Stimulated activated CD8-positive, alpha-beta memory T cell treated with anti-CD3 and anti-CD28 coated beads, Interleukin-7, amount 100 ng/mL, for 1 hour (primary cell): ENCODE measurements at places on chromosomes 4 and X.

DNA sequence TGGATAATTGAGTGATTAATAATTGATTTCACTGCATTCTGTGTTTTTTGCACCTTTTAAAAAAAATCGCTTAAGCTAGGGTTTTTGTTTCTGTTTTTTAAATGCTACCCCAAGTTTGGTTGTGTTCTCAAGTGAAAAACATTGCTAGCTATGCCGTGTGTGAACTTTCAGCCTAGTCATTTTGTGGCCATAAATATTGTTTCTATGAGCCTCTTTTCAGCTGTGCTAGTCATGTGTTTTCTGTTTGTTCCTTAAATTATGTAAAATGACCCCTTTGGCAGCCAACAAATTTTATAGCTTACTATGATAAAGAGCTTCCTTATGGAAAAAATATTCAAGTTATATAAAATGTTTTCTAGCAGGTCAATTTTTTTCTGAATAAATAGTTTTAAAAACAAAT lies 59.1 kb downstream of the GALNT7 start:
- DNase-seq: no peak

- no peak for DNase-seq
Measured at GRCh38 chr4:19508442-19508841, 743.3 kb upstream of the SLIT2 start.

GRCh38 chr4:85798012-85798770 lies 323.2 kb downstream of the ARHGAP24 start:
- DNase-seq: no peak

- no peak for DNase-seq
Measured at GRCh38 chr4:40594261-40595178, 35.1 kb downstream of the RBM47 start.

- DNase-seq: no peak
Measured at GRCh38 chr4:105780176-105780575, 71.6 kb downstream of the GSTCD start.

- DNase-seq: no peak
Measured at GRCh38 chr4:25051534-25051933, 20.8 kb upstream of the LGI2 start.

DNA sequence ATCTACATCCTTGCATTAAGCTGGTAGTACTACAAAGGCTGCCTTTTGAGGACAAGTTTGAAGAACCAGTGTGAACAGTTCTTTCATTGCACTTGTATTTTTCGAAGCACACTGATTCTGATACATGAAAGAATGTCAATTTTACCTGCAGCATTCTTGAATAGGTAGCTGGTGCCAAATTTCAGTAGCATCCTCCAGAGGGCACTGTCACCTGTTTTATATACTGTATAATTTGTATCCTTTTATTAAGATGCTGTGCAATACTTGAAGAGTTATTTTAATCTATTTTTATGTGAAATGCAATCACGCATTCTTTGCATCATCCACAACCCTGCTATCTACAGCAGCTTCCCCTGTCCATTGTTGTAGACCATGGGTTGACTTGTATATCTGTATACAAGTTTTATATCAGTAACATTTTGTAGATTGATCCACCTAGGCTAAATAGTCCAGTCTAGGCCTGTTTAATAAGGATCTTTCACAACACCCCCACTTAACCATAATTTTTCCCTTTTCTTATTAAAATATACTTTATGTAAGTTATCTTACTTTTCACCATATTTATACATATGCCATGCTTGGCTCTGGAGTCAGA lies 325.7 kb downstream of the PCDH7 start:
- DNase-seq: no peak

GRCh38 chr4:128256539-128256938 lies 31.1 kb downstream of the PGRMC2 start:
- DNase-seq: no peak

GRCh38 chr4:99207069-99207743 lies 11.8 kb downstream of the ADH6 start:
- DNase-seq: no peak

- no peak for DNase-seq
Measured at GRCh38 chr4:156475322-156475721, 496.3 kb downstream of the PDGFC start.

DNA sequence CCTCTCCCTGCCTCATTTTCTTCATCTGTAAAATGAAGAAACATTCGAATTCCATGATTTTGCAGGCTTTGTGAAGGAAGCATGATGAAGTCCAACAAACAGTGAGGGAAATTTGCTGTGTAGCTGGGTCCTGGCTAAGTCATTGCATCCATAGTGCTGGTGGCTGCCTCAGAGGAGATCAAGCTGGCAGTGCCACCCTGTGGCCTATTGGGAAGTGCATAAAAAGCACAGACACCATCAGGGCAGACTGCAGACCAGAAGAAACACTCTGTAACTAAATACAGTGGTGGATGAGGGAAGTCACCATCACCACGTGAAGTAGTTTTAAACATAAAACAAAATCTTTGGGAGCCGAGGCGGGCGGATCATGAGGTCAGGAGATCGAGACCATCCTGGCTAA lies 40.7 kb upstream of the DDX3X start:
- DNase-seq: no peak

DNA sequence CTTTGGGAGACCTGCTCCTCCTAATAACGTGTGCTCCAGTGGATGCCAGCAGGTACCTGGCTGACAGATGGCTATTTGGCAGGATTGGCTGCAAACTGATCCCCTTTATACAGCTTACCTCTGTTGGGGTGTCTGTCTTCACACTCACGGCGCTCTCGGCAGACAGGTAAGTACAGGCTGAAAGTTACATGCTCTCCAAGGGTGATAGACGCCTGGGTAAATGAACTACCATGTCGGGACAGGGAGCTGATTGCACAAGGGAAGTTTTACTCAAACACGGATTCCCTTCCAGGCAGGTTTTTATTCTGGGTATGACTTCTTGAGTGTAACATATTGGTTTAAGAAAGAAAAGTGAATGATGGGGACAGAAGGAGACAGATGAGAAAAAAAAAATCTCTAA lies 836 bp downstream of the GRPR start:
- no peak for DNase-seq

- DNase-seq: no peak
Measured at GRCh38 chrX:12721042-12721441, 70.2 kb upstream of the PRPS2 start.

DNA sequence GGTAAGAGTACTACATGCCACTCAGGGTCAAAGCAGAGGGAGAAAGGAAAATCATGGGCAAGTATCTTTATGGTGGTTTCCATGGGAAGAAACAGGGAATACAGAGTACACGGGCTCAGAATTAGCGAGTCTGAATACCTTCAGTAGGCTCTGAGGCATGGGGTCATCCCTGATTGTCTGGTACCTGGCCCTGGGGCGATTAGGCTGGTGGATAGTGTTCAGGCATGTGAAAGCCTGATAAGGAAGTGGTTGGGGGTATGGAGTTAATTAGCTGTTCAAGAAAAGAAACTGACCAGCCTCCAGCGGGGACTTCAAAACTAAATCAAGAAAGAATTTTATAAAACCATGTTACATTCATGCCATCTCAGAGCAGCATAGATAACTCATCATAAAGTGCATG lies 518.8 kb downstream of the RAB28 start:
- no peak for DNase-seq

- no peak for DNase-seq
Measured at GRCh38 chrX:131841496-131842437, 181.3 kb upstream of the STK26 start.

DNA sequence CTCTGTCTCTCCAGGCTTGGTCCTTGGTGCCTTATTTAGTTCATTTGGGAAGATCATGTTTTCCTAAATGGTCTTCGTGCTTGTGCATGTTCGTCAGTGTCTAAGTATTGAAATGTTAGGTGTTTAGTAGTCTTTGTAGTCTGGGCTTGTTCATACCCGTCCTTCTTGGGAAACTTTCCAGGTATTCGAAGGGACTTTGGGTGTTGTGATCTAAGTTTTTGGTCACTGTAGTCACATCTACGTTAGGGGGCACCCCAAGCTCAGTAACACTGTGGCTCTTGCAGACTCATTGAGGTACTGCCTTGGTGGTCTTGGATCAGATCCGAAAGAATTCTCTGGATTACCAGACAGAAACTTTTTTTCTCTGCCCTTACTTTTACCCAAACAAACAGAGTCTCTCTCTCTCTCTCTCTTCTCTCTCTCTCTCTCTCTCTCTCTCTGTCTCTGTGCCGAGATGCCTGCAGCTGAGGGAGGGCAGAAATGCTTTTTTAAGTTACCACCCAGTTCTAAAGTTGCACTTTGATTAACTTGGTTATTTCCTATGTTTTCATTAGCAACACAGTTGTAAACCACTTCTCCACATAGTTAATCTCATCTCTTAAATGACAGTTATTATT lies 67.6 kb upstream of the SLC7A3 start:
- no peak for DNase-seq

DNA sequence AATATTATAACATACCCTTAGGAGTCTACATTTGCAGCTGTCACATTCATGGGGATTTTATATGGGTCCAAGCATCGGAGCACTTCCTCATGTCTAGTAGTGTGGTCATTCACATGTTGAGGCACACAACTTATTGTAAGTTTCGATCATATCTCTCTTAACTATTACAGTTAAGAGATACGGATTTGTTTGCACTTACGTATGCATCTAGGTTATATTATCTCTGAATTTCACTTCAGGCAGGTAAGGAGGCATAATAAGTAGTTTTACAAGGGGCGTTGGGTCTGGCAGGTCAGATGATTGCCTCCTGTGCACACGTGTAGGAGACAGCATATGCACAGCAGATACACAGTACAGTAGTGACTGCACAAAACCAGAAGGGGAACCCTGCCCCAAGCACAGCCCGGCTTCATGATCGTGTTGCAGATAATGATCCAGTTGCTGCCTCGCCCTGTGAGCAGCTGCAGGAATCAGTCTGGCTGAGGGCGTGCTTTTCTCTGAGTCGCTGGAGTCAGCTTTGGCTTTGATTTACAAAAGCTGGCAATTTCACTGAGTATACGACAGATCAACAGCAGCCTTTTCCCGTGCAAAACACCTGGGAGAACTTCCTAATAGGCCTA lies 302.9 kb upstream of the GATB start:
- DNase-seq: no peak

- no peak for DNase-seq
Measured at GRCh38 chr4:71732066-71732465, 51.8 kb downstream of the GC start.

GRCh38 chrX:43446752-43447151 lies 209.3 kb upstream of the MAOA start:
- DNase-seq: no peak

DNA sequence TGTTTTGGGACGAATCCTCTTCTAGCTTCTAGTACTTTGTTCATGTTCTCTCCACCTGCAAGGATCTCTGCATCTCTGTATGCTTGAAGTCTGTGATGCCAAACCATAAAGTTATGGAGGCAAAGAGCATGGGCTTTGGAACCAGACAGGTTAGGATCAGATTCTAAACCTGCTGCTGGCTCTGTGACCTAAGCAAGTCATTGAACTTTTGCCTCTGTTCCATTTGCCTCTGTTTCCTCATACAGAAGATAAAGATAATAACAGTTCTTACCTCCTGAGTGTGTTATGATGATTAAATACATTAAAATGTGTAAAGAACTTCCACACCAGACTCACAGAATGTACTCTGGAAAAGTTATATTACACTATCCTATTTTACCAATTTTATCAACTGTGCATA lies 41.5 kb upstream of the RELL1 start:
- no peak for DNase-seq

DNA sequence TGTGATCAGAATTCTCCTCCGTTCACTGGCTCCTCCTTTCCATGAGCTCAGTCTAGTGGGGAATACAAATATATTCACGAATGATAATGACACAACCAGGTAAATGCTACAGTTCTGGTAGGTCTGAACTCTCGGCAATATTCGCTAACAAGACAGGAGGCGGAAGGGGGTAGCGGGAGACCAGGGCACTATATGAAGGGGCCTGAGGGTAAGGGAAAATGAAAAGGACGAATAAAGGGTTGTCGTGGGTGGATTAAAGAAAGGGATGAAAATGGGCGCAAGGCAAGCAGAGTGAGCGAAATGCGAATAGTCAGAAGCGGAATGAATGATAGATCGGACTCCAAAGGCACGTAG lies 743 bp downstream of the NKAP start:
- DNase-seq: no peak

DNA sequence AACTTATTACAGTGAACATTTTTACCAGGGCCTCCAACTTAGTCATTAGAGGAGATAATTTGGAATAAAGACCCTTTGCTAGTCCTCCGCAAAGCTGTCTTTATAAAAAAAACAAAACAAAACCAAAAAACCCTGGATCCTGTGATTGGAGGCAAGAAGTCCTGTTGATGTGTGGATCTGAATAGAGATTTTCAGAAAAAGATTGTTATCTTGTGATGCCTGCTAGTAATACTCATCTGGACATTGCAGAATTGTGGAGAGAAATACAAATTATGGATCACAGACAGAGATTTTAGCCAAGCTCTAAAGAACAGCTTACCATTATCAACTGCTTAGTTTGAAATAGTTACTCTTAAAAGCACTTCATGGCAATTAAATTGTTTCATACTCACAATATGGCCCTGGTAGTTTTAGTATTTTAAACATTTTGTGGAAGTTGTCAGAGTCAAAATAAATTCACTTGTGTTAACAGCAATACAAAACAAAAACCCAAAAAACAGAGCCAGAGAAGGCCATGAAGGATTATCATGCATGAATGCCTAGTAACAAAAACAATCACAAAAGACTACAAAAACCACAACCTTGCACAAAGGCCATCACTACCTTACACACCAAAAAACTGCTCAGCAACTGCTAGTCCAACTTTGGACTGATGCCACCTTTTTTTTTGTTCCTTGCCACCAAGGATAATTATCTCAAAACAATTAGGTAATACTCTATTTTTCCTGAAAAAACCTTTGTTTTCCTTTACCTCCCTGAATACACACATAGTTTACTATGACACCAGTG lies 514.5 kb upstream of the SLIT2 start:
- DNase-seq: no peak

GRCh38 chr4:175281894-175282293 lies 363.7 kb downstream of the ADAM29 start:
- DNase-seq: no peak

DNA sequence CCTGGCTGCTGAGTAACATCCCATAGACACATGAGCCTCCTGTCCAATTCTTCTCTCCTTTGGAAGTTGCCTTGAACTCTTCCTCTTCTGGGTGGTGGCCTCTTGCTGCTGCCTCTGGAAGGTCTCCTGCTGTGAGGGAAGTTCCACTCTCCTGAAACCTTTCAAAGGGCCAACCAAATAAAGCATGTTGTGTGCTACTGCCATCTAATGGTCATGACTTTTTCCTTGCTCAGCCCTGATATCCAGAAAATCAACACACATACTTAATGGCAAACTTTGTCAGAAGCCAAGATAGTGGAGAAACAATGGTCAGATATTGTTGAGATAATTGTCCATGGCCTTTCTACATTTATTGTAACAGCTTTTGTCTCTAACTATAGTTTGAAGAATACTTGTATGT lies 19.1 kb upstream of the ZXDA start:
- DNase-seq: no peak

DNA sequence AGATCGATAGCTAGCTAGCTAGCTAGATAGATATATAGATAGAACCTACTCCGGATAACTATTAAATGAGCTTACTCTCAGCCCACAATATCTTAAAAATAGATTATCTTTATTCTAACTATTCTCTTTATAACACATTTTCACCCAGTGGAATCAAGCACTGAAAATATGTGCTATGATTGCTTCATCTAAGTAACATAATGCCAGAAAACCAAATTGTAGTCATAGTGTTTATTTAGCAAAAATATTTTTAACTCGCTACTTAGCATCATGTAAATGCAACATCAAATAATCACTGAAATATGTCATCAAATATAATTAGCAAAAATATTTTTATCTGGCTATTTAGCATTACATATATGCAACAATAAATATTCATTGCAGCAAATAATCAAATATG lies 1.5 kb downstream of the TMEM156 start:
- DNase-seq: no peak
